ENCODE measurements at places on chromosomes 7 and 10. TPM values are rescaled to one million over a fixed set of nuclear protein-coding genes. Genes with fewer than 3 reads are reported as not detected.

ZNF22 gene
- 8.6 TPM for polyA plus RNA-seq

CPA1 gene
- not detected for polyA plus RNA-seq

OPN4 gene
- not detected for polyA plus RNA-seq

ARL3 gene
- polyA plus RNA-seq = 22.7 TPM

STEAP1 gene
- 21.0 TPM for polyA plus RNA-seq

PTPN20 gene
- polyA plus RNA-seq = 3.9 TPM

IFRD1 gene
- 40.2 TPM for polyA plus RNA-seq

SPDYE2 gene
- not detected for polyA plus RNA-seq

NPY4R gene
- polyA plus RNA-seq = 71.6 TPM

MRC1 gene
- polyA plus RNA-seq = 0.01 TPM

SPDYE8 gene
- polyA plus RNA-seq = not detected

GRCh38 chr7:126339813-126340212, 912.9 kb downstream of the GRM8 start:
- no peak for DNase-seq

- DNase-seq = no peak
Measured at GRCh38 chr10:104032144-104032775, 53.4 kb downstream of the COL17A1 start.

DNA sequence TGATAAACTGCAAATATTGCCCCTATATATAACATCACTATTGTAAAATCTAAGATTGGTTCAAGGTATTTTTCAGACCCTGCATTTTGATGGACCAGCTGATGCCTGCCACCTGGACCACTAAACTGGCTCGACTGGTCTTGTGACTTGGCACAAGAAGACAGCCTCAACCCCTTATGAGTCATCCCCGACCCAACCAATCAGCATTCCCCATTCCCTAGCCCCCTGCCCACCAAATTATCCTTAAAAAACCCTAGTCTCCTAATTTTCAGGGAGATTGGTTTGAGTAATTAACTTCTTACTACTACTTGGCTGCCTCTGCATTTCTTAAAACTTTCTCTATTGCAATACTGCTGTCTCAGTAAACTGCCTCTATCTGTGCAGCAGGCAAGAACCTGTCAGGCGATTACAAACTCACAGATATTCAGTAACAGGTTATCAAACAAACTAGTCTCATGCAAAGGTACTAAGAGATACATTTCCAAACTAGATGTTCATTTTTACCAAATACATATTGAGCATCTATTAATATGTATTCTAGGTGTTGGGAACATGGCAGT, 5.5 kb downstream of the CCDC186 start:
- DNase-seq = no peak

DNA sequence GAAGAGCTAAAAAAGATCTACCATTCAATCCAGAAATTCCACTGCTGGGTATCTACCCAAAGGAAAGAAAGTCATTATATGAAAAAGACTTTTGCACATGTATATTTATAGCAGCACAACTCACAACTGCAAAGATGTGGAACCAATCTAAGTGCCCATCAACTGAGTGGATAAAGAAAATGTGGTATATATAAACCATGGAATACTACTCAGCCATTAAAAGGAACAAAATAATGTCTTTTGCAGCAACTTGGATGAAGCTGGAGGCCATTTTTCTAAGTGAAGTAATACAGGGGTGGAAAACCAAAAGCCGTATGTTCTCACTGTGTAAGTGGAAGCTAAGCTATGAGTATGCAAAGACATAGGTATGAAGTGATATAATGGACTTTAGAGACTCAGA, 3.0 kb downstream of the ANXA7 start:
- no peak for DNase-seq

DNA sequence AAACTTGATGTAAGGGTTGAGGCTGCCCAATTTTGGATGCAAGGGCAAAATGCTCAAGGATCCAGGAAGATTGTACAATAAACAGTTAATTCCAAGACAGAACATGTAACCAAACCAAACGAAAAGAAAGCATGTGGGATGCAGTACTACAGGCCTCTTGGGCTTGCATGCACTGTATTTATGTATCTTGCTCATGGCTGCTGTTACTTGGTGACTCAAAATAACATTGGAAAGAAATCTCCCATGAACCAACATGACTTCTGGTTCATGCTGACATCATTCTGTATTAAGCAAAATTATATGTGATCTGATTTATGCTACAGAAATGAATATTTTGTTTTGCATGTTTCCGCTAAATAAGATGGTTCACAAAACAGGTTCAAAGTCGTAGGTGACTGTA, 65.9 kb upstream of the FZD1 start:
- no peak for DNase-seq

DNA sequence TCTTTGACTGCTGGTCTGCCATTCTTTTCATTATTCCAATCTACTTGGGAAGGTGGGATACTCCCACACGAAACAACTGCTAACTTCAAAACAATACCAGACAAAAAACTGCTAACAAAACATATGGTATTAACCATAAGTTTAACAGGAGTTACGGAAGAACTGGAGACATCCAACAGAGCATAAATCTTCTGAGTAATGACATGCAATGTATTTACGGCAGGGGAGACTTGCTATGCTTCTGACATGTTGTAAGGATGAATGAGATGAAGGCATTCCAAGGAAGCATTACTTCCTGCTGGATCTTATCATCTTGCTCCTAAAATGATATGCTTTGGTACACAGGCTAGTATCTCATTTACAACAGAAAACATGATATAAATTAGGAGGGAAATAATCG, 85.8 kb downstream of the ZNF92 start:
- DNase-seq = no peak

- DNase-seq = peak; percentile 78
Measured at GRCh38 chr10:25059990-25060389, 43.6 kb downstream of the THNSL1 start.

- no peak for DNase-seq
Measured at GRCh38 chr10:6563075-6563474, 17.0 kb downstream of the PRKCQ start.

DNA sequence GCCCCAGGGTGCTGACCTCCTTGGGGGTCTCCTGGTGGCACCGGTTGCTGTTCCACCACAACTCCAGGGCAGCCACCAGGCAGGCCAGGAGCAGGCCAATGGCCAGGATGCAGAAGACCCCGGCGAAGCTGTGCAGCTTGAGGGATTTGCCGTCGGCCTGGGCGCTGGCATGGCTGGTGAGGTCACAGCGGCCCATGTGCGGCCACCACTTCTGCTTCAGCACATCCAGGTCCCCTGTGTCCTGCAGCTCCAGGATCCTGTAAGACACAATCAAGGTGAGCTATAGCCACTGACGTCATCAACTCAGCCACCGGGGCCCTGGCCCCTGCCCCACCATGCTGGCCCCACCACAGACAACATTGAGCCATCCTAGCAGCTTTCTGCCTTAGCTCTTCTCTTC, 753.2 kb downstream of the GRID1 start:
- no peak for DNase-seq

- DNase-seq = no peak
Measured at GRCh38 chr7:7816816-7817536, 98.6 kb upstream of the RPA3 start.

GRCh38 chr10:96651998-96652431, 65.2 kb upstream of the TM9SF3 start:
- DNase-seq = no peak

GRCh38 chr10:70662362-70663220, 9.7 kb upstream of the ADAMTS14 start:
- no peak for DNase-seq

DNA sequence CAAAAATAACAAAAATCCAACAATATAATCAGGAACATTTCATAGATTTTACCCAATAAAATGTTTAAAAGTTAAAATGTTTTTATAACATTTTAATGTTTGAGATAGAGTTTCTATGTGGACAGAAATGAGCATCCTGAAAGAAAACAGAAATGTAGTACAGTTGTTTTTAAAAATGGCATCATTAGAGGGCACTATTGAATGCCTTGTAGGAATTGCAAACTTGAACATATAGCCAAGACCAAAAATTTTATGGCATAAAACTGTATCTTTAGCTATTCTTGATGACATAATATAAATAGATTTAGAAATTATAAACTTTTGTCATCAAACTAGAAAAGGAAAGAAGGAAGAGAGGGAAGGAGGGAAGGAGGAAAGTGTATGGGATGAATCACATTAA, 1372.7 kb downstream of the GATA3 start:
- no peak for DNase-seq

GRCh38 chr10:132667342-132668047, 118.5 kb downstream of the NKX6-2 start:
- DNase-seq = peak; percentile 31

GRCh38 chr10:53052521-53053164, 280.1 kb upstream of the MBL2 start:
- DNase-seq = no peak

DNA sequence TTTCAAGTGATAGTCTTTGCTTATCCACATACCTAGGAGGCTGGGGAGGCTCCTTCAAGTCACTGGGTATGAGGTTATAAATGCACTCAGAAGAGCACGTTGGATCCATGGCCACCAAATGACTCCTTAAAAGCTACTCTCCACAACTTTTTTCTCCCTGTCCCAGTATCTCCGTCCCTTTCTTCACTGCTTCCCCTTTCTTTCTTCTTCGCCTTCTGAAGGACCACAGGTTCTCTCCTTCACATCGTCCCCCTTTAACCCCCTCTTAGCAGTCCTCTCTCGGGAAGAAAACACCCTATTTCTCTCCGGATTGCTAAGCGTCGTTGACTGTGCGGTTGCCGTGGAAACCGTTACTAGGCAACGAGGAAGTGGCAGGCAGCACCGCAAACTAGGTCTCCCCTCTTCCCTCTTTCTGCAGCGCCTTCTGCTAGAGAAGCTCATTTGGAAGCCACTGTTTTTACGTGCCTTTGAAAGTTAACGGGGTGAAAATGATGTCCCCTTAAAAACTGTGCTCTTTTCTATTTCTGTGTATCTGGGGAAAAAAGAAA, at the start of gene ENKUR:
Gene ENKUR (minus strand): TSS at position 331 of the 548 bp plus-strand sequence. CDS start 222 bp downstream, at position 109.
- DNase-seq = peak; percentile 88

- no peak for DNase-seq
Measured at GRCh38 chr10:14409856-14410458, 79.2 kb upstream of the FRMD4A start.

GRCh38 chr10:88064608-88065382, 201.4 kb downstream of the PTEN start:
- DNase-seq = no peak

- no peak for DNase-seq
Measured at GRCh38 chr7:106485031-106485551, 175.9 kb downstream of the CCDC71L start.

- DNase-seq = no peak
Measured at GRCh38 chr10:105700218-105700617, 1059.1 kb downstream of the SORCS3 start.

DNA sequence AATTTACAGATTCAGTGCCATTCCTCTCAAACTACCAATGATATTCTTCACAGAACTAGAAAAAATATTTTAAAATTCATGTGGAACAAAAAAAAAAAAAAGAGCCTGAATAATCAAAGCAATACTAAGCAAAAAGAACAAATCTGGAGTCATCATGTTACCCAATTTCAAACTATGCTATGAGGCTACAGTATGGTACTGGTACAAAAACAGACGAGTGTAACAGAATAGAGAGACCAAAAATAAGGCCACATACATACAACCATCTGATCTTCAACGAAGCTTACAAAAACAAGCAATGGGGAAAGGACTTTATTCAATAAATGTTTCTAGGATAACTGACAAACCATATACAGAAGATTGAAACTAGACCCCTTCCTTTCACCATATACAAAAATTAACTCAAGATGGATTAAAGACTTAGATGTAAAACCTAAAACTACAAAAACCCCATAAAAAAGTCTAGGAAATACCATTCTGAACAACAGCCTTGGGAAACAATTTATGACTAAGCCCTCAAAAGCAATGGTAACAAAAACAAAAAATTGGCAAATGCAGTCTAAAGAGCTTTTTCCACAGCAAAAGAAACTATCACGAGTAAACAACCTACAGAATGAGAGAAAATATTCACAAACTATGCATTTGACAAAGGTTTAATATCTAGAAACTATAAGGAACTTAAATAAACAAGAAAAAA, 207.7 kb downstream of the PTN start:
- DNase-seq = no peak

DNA sequence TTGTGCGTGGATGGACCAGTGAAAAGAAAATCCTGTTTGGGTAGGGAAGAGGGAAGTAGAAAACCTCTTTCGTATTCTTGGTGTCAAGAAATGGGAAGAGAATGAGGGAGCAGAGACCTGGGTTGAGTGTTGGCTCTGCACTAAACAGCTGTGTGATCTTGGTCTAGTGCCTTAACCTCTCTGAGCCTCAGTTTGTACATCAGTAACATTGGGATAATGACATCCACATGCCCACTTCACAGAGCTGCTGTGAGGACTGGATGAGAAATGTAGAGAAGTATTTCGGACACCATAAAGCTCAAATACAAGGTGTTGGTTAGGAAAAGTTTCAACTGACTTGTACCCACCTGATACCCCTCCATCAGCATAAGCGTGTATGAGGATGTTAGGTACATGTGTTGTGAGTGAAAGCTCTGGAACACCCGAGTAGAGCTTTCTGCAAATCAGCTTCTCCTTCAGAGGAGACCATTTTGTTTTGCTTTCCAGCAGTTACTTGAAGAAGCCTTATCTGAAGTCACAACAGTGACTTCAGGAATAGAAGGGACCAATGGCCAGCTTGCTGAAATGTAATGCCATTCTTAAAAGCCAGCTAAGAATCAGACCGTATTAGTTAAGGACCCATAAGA, 11.2 kb downstream of the TRIM56 start:
- no peak for DNase-seq

DNA sequence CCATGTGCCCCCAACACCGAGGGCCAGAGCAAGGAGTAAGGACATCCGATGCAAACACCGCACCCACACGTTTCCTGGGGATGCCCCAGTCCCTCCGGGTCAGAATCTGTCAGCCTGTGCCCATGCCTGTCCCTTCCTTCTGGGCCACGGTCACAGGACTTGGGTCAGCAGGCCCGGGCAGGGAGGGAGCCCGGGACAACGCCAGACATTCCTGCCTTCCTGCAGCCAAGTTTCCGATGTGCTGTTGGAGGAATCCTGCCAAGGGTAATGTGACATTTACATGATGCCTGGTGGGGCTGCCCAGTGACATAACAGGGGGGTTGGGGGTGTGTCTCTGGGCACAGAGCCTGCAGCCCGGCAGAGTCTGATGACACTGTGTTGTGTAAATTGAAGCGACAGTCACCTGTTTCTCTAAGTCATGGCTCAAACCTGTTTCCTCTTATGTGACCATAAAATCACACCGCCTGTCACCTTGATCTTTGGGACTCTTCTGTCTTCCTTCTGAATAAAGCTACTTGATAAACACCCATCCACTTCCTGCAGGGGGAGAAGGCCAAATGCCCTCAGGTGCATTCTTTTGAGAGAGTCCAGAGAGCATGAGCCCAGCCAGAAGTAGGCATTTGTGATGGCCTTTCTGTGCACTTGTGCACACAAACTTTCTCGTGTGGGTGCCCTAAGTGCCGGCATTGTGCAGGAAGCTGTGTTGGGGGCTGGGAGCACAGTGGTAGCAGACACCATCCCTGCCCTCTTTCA, 175.3 kb upstream of the RHEB start:
- no peak for DNase-seq

GRCh38 chr7:34117573-34117972, 212.2 kb downstream of the BMPER start:
- DNase-seq = no peak

GRCh38 chr10:70191161-70191971, 21.1 kb upstream of the SAR1A start:
- DNase-seq = no peak

All from A549 (cell line).